Renal pelvis (tissue), 12 donors: ENCODE measurements at places on chromosomes 4 and X. TPM values are rescaled to one million over a fixed set of nuclear protein-coding genes. Genes with fewer than 3 reads are reported as not detected.

Gene COX7B2
- polyA plus RNA-seq: not detected

Gene CENPVL3
- 0.73 TPM for polyA plus RNA-seq

DNA sequence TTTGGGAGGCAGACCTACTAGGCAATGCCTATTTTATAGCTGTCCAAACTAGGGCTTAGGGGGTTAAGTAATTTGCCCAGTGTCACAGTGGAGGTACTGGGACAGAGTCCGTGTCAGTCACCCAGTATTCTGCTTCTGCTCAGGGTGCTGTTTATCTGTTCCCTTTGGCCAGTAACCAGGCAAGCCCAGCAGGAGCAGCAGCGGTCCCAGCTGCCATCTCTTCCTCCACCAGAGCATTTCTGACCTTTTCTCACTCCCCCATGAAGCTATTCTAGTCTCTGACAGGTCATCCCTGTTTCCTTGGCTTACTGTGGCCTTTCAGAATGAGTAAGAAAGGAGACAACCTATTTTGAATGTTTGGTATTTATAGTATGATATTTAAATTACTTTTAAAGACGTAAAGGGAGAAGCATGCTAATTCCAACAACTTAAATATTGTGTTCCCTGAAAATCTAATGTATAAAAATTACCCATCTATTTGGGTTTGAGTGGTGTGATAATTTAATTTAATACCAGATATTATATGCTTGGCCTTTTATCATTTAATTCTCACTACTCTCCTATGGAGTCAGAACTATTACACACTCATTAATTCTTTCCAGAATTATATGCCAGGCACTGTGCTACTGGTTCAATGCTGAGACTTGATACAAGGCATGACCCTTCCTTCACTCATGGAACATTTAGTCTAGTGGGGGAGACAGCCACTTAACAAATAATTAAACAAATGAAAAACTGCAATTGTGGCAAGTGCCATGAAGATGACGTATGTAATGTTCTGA, 60.6 kb downstream of the RPS6KA3 start:
- no peak for DNase-seq

GRCh38 chr4:81647388-81647787, 175.7 kb upstream of the RASGEF1B start:
- DNase-seq: no peak

DNA sequence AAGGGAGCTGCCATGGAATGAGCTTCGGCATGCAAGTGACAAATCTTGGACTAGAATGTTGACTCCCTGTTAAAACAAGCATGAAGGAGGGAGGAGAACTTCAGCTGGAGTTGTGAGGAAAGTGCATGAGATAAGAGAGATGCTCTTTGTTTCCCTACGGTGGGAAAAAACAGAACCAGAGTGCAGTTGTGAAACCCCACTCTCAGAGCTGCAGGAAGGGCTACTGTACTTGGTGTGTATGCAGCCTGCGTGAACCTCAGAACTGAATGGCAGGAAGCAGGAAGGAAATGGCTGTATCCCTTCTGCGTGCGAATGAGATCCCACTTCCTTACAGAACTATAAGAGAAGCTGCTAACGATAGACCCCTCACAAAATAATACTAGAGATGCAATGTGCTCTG, 57.2 kb downstream of the EGF start:
- no peak for DNase-seq

Gene OGT
- polyA plus RNA-seq: 191 TPM

GRCh38 chrX:119763836-119764387, 5.5 kb downstream of the SOWAHD start:
- no peak for DNase-seq

Gene PGRMC1
- 262 TPM for polyA plus RNA-seq

GRCh38 chrX:121360280-121360679, 312.9 kb downstream of the GLUD2 start:
- no peak for DNase-seq

- no peak for DNase-seq
Measured at GRCh38 chr4:40998675-40999358, 215.5 kb downstream of the APBB2 start.
